ENCODE measurements at places on chromosomes 5 and 9.

DNA sequence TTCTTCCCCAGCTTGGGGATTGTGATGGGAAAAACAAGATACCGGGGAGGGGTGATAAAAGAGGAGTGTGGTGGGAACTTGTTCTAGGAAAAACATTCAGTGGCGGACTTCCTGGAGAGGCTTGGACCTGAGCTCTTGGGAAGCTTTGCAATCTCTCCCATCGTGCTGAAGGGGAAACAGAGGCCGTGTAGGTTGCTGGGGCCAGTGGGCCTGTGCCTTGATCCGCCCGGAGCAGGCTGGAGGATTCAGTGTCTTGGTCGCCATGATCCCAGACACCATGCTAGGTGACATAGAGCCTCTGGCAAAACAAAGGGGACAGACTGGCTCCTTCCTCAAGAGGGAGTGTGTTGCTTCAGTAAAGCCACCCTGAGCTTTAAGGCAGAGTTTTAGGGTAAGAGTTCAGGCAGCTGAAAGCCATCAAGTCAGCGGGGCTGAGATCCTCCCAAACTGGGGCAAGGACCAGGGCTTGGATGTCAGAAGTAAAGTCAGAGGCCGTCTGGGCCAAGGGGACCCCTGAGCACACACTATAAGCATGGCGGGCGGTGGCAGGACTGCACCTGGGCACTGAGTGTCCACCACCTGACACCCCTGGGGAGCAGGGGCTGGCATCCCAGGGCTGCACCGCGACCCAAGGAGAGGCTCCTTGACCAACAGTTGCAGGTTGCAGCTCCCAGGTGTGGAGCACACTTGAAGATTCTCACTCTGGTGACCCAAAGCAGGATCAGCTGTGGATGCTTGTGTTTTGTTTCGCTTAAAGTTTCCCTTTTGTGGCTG is 44.7 kb downstream of the TRIP13 start:
- no peak for DNase-seq

DNA sequence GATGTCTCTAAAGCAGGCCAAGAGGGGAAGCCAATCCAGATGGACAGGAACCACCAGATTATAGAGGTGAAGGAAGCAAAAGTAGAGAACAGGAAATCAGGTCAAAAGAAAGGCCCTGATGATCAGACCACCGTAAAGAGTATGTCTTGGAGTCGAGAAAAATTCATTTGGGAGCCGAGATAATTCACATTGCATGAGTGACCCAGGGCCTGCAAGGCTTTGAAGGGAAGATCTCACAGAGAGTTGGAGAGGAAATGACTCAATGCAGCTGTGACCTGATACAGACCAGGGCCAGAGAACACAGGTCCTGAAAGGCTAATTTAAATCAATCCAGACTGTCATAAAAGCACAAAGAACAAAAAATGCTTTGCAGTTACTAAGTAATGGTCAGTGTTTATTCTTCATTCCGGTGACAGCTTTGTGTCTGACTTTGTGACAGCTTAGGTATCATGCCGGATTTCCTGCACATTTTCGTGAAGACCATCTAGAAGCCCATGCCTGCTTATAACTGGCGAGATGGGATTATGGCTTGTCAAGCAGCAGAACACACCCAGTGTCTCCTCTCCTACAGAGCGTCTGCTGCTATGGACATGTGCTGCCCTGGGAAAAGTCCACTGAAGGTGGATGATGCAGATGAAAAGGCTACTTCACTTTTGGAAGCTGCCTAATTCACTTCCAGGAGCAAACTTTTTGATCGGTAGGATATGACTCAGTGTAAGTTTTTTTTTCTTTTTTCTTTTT is 5.8 kb upstream of the ACTBL2 start:
- DNase-seq = no peak

DNA sequence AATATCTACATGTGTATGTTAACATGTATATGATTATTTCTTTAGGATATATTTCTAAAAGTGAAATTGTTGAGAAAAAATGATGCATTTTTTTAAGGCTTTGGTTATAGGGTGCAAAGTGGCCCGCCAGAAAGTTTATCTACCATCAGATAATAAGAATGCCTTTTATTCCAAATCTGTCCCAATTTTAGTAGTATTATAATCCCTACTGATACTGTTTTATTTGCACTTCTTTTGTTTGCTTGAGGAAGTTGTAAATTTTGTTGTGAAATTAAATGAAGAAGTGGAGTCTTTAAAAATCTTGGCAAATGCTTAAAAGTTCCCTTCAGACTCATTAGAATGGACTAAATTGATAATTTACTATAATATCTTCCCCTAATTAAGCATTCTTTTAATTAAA is 73.0 kb downstream of the NIPBL start:
- no peak for DNase-seq

DNA sequence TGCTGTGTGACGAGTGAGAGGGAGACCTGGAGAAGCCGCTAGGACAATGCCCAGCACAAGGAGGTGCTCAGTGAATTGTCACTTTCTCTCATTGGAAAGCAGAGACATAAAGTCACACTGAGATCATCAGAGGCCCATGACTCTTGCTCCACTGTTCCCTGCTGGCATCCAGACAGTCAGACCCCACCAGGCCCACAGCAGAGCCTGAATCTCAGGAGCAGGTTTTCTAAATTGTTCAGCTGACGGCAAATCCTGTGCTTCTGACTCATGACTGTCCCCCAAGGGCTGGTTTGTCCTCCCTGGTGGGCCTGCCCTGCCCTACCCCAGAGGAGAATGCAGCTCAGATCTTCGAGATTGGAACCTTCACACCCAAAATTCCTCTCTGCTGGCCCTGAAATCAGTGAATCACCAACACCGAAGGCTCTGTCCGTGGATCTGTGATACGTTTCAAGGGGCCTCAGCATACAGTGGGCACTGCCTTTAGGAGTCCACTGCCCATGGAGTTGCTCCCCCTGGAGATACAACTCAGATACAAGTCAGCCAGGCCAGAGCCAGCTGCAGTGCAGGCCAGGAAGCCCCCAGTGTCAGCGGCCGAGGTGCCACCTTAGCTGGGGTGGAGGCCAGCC is 2.7 kb downstream of the PTGES start:
- no peak for DNase-seq

- no peak for DNase-seq
These were observed 389.6 kb downstream of the KIAA0825 start for GRCh38 chr5:94228791-94229190.

GRCh38 chr5:106306313-106307028 is 1364.3 kb downstream of the EFNA5 start:
- DNase-seq = no peak

DNA sequence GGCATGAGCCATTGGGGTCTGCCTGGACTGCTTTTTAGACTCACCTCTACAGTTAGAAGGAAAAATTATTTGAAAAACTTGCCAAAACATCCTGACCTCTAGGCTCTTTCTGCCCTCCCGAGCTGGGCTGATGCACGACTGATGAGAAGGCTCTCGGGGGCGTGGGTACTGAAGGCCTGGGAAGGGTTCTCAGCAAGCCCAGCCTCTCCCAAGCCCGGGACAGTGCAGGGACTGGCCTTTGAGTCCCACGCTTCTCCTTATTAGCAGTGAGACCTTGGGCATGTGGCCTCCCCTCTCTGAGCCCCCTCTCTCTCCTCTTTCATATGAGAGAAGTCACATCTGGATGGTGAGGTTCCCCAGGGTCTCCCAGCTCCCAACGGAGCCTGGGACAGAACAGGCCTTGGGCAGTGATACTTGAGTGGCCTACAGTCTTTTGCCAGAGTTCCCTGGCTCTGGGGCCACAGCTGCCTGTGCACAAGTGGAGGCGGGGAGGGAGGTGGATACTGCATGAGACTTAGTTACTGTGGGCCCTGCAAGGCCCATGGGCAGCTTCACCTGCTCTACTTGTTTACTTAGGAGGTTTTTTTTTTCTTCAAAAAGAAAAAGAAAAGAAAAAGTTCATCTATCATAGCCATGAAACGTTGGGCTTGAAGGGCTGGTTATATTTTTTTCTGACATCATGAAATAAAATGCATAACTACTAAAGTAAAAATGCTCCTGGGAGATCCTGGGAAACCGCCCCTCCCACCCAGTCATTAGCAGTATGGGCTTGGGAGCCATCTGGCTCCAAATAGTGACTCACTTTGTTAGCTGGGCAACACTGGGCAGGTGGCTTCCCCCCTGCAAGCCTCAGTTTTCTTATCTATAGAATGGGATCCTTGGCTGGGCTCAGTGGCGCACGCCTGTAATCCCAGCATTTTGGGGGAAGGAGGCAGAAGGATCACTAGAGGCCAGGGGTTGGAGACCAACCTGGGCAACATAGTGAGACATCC is 139.4 kb downstream of the GAPVD1 start:
- no peak for DNase-seq

DNA sequence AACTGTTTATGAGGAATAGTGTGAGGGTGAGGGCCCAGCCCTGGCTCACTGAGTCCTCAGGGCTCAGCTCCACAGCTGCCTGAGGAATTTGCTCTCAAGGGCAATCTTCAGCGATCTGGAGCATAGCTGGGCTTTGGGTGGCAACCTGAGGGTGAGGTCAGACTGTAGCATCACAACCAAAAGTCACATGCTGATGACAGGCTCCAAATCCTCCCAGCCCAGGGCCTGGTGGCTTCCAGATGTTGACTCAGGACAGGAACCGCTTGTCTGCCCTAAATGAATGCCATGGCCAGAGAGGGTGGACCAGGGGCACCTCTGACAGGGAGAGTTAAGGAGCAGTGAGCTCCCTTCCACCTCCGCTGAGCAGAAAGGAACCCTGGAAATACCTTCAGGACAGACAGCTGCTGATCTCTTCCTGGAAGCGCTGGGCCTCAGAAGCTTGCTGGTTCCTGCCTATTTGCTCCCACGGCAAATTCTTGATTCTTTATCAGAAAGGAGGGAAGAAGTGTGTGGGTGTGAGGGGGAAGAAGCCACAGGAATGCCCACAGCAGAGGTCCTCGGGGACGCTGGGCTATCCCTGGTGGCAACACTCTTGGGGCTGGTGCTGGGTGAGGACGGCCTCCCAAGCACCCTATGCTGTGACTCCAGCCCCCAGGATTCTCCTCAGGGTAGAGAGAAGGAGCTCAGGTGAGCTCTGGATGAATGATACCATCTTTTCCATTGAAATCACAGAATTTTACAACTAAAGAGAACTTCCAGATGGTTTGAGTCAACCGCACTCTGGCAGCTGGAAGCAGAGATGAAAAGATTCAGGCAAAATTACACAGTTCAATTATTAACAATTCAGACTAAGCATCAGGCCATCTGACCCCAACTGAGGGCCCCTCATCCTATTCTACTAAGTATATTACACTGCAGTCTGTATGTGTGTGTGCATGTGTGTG is 13.8 kb upstream of the CTSL start:
- DNase-seq = no peak

GRCh38 chr9:6924988-6925563 is 167.3 kb downstream of the KDM4C start:
- DNase-seq = no peak

- DNase-seq = no peak
These were observed 30.6 kb upstream of the IQGAP2 start for GRCh38 chr5:76372323-76373054.

DNA sequence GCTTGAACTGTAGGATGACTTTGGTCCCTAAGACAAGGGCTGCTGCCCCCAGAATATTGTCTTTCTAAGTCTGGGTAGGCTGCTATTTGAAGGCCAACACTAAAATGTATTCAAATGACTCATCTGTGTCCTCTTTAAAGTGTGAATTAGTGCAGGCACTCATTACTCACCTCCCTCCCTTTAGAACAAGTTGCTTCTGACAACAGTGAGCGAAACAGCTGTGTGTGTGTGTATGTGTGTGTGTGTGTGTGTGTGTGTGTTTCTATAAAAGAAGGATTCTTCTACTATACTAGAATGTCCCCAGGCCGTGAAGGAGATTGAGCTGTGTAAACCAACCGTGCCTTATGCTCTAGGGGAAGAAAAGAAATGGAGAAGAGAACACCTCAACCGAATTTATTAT is 1337.2 kb downstream of the PTPRD start:
- DNase-seq = no peak

GRCh38 chr5:168023191-168023590 is 268.3 kb upstream of the WWC1 start:
- peak; percentile 42 for DNase-seq

DNA sequence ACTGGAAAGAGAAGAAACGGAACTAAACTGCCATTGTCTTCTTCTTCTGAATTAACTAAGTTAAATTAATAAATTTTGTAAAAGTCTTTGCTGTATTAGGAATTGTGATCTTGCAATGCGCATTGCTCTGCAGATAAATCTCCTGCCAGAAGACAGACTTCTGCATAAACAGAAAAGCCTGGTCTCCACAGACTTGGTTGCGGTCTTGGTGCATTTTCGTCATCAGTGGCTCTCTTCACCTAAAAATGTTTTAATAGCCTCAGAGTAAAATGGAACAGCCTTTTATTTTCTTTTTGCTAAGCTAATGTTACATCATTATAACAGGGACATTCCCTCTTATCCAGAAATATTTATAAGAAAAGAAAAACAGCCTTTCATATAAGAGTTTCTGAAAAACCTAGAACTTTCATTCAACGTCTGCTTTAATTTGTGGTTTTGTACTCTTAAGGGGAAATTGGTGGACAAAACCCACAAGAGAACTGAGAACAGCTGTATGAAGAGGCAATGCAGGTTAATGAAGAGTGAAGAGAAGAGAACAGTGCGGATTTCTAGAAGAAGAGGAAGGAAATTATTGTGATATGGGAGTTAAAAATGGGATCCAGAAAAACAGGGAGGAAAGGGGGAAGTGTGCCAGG is 10.1 kb downstream of the IFNA5 start:
- DNase-seq = no peak

DNA sequence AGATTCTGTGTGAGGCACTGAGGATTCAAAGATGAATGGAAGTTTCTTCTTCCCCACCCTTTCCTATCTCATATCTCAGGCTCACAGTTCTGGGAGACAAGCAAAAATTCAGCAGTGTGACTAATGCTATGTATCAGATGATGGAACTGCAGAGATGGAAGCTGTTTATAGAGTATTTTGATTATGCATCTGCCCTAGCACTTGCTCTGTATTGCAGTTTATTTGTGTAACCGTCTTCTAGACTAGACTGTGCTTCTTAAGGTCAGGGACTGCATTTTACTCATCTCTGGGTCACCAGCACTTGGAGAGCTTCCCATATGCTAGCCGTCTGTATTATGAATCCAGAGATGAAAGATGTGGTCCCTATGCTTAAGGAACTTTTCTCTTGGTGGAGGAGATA is 12.6 kb downstream of the CAVIN4 start:
- DNase-seq = no peak

- no peak for DNase-seq
These were observed 120.4 kb upstream of the PTGER4 start for GRCh38 chr5:40559306-40559705.

GRCh38 chr5:37495668-37496347 is 116.7 kb downstream of the WDR70 start:
- no peak for DNase-seq
